ENCODE measurements at places on chromosomes 1 and 21.

- no peak for DNase-seq
These were observed 2.5 kb upstream of the ZNF683 start for GRCh38 chr1:26375081-26375480.

- no peak for DNase-seq
These were observed 812.7 kb downstream of the PLA2G4A start for GRCh38 chr1:187641463-187641862.

- no peak for DNase-seq
These were observed 12.6 kb downstream of the KIAA0040 start for GRCh38 chr1:175179837-175180590.

- peak; percentile 46 for DNase-seq
These were observed at the start of gene ETNK2 for GRCh38 chr1:204151552-204152309. TSS of gene ETNK2 (minus strand) at chr1:204152044. CDS start at chr1:204151852, 192 bp downstream.

- DNase-seq, result no peak
These were observed 141.0 kb downstream of the FOXD2 start for GRCh38 chr1:47578721-47579419.

DNA sequence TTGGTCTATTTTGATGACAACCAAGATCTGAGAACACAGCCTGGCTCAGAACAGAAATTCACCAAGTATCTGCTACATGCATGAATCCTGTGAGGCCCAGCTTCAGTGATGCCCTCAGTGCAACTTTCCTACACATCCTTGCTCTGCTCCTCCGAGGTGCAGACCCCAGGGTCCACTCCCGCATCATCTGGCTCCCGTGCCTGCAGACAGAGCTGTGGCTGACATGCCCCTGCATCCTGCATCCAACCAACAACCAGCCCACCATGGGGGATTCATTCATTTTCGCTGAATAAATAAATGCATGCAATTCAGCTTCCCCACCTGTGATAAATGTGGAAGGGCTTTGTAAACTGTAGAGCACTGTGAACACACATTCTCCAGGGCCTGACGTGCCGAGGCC is 112.3 kb downstream of the GLIS1 start:
- DNase-seq, result no peak

DNA sequence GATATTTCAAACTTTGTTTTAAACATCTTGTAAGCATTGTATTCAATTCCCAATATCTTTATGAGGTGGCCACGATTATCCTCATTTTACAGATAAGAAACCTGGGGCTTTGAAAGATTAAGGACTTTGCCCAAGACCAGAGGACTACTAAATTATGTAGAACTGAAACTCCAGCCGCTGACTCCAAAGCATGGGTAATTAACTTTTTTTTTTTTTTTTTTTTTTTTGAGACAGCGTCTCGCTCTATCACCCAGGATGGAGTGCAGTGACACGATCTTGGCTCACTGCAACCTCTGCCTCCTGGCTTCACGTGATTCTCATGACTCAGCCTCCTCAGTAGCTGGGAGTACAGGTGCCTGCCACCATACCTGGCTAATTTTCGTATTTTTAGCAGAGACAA is 68.7 kb downstream of the ALG14 start:
- no peak for DNase-seq

- DNase-seq, result no peak
These were observed 19.8 kb downstream of the CTNNBIP1 start for GRCh38 chr1:9890224-9890731.
